ENCODE measurements at places on chromosomes 11 and 22. TPM values are rescaled to one million over a fixed set of nuclear protein-coding genes. Genes with fewer than 3 reads are reported as not detected.

The MMP10 gene
- 0.10 TPM for total RNA-seq

DNA sequence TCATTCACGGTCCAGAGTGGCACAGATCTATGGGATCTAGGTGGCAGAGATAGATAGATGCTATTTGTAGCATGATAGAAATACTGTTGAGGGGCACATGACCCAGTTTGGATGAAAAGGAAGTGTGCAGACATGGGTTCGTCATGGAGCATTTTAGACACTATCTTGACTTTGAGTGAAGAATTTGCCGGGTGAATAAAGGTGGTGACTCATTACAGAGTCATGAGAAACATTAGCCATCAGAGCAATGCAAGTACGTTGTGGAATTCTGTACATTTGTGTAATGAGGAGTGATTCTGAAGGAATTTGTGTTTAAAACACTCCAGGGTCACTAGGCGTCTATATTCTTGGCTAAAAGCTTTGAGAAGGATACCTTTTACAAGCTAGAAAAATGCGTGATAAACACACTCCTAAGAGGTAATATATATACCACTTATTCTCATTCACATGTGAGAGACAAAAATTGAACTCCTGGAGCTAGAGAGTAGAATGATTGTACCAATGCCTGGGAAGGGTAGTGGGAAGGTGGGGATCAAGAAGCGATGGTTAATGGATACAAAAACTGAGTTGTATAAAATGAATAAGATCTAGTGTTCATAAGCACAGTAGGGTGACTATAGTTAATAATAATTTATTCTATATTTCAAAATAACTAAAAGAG lies 593.7 kb upstream of the LUZP2 start:
- peak; percentile 76 for DNase-seq

GRCh38 chr11:44749189-44749588 lies 22.4 kb downstream of the TSPAN18 start:
- no peak for DNase-seq

- peak; percentile 85 for DNase-seq
Observed at GRCh38 chr11:6505577-6506240, 8.6 kb downstream of the DNHD1 start.

DNA sequence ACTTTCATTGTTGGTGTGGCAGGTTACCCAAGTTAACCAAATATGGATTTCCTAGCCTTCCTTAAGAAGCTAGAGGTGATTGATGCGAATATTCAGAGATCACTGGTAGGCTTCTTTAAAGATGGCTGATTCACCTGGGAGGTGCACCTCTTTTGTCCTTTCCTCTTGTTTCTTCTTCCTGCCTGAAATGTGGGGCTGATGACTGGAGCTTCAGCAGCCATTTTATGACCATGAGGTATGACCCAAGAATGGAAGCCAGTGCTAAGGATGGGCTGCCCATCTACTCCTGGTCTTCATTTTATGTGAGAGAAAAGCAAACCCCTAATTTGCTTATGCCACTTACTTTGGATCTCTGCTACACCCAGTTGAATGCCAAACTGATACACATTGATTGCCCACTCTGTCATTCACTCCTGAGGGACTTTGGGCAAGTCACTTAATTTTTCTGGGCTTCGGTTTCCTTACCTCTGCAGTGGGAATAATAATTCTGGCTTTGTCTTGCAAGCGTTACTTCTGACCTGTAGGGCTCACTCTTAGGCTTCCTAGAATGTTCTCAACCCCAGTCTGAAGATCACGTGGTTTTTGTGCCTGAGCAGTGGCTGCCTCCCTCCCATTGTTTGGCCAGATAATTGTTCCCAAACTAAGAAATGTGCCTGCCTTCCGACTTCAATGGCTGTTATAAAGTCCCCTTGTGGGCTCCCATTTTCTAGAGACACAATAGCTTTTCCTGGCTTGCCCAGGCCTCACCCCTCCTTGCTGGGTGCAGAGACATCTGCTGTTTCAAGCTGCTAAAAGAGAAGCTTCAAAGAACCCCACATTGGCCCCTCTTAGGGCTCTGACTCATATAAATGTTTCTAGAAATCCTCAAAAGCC lies 243.1 kb downstream of the ST3GAL4 start:
- DNase-seq: no peak

- no peak for DNase-seq
Observed at GRCh38 chr11:6202041-6202440, 3.0 kb downstream of the OR52W1 start.

DNA sequence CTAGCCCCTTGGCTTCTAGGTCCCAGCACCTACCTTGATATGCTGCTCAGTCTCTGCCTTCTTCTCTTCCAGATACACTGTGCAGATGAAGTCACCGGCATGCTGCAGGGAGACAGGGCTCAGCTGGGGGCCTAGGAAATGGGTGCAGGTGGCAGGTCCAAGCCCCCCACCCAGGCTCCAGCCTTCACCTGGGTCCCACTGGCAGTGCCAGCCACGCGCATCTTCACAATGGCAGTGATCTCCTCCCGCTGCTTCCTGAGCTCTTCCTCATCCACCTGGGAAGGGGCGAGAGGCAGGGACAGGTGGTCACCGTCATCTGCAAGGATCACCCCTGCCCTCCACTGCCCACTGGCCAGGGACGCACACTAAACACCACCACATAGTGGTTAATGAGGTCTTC lies 21.1 kb upstream of the PDE2A start:
- no peak for DNase-seq

The MRPL21 gene
- 37.2 TPM for total RNA-seq

DNA sequence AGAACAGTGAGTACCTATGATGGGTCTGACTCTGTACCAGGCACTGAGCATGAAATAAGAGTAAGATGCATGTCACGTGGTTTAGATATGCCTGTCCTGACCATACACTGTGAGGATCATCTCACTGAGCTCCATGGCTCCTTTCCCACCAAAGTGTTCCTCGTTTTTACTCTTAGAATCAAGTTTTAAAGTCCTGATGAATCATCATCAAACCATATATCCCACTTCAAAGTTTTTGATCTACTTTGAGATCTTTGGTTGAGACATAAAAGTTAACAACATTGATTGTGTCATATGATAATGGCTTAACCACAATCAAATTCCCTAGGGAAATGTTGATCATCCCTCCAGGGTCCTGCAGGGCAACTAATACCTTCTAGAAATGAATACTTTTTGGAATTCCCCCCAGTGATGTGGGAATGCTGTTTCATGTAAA lies 12.8 kb downstream of the ETS1 start:
- DNase-seq: peak; percentile 68

The CDPF1 gene
- 9.0 TPM for total RNA-seq

The OR8A1 gene
- not detected for total RNA-seq

The OR51D1 gene
- not detected for total RNA-seq

DNA sequence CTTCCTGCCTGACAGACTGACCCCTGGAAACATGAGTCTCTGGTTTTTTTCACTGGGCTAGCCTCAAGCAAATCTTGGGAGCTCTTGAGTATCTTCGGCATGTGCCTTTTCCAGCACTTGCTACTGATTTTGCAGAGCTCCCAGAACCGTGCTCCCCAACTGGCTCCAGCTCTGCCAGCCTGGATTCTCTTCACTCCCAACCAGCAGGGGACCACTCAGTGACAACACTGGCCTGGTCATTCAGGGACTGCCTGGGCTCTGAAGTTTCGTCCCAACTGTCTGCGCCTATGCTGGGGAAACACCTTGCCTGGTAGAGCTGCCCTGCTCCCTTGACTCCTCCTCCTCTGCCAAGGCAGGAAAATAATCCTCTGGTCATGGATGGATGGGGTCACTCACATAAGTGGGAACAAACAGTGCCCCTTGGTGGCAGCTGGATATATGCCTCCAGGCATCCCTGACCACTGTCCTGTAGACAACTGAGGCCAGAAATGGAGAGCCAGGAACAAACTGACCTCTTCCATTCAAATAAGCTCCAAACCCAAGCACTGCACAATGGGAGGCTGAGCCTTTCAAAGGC lies 30.2 kb downstream of the POLDIP3 start:
- no peak for DNase-seq

The CABP7 gene
- not detected for total RNA-seq

- no peak for DNase-seq
Observed at GRCh38 chr11:121282886-121283502, 9.6 kb upstream of the SC5D start.

The PDGFB gene
- total RNA-seq: 66.9 TPM

DNA sequence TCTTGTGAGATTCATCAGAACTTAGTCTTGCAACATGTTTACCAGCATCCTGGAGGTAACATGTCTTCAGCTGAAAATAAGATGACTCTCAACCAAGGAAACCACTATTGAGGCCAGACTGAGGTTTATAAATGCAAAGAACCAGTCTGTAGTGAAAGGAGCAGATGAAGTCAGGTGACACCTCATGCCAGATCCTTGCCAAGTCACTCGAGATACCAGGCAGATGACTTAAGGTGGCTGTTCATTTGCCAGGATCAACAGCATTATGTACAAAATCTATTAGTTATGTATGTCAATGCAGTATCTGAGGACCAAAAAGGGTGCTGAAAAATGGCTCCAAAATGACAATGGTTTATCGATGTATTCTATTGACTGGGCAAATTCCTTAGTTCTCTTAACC lies 100.0 kb upstream of the SOX6 start:
- no peak for DNase-seq

DNA sequence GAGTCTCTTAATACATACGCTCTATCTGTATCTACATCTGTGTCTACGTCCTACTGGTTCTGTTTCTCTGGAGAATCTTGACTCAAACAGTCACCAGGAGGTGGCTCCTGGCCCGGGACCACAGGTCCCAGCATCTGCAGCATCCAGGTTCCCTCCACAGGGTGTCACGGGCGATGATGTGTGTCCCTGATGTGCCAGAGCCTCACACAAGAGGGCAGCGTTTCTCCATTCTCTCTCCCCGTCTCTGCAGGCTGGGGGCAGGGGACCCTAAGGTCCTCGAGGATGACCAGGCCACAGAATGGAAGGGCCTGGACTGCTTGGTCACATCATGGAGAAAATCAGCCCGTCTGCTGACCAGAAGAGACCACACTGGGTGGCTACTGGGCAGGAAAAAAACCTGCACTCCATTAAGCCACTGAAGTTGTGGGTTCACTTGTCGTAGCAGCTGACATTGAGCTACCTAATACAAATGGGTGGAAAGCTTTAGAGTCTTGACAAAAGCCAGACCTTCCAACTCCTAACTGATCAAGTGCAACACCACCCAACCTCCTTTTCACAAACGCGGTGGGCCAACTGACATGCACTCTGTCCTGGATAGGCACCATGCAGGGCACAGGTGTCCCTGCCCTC lies 392.5 kb downstream of the CTTN start:
- no peak for DNase-seq

- DNase-seq: no peak
Observed at GRCh38 chr11:15278128-15278527, 163.4 kb downstream of the INSC start.

The KRTAP5-5 gene
- not detected for total RNA-seq

The CCDC87 gene
- total RNA-seq: 0.35 TPM

DNA sequence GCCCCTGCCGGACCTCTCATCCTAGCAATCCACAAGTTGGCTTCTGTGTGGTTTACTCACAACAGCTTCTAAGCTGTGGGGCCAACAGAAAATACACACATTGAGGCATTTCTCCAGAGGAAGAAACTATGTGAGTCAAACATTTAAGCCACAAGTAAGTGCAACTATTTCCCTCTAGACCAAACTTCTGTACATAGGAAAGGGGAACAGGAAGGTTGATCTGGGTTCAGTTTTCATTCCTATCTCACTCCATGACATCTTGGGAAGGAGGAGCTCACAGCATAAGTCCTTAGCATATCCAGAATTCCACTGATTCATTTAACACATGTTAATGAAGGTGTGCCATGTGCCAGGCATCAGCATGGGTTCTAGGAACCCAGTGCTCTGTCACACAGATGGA lies 72.8 kb upstream of the PICALM start:
- DNase-seq: no peak

GRCh38 chr22:32518848-32519247 lies 44.2 kb downstream of the FBXO7 start:
- no peak for DNase-seq

The CRACR2B gene
- total RNA-seq: 6.4 TPM

GRCh38 chr11:96200243-96200642 lies 142.8 kb downstream of the MAML2 start:
- DNase-seq: peak; percentile 94
